Anterior cingulate cortex (tissue), 58 donors: ENCODE measurements at places on chromosomes 7 and 10.

DNA sequence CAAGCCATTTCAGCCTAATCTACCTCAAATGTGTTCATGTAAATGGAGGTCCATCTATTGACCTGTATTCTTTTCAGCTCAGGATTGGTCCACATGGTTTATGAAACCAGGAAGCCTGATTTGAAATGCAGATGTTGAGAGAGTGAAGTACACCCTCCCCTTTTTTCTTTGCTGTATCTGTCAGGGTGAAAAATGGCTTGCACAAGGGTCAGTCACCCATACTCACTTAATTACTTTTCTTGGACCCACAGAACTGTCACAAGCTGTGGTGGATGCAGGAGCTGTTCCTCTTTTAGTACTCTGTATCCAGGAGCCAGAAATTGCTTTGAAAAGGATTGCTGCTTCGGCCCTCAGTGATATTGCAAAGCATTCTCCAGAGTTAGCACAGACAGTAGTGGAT, 41.2 kb downstream of the SPAG6 start:
- no peak for DNase-seq

- no peak for DNase-seq
These were observed 1105.7 kb downstream of the REEP3 start for GRCh38 chr10:64626924-64627323.

GRCh38 chr10:13776861-13777311, 190.1 kb downstream of the PRPF18 start:
- DNase-seq = no peak

GRCh38 chr10:19705250-19705649, 111.0 kb upstream of the PLXDC2 start:
- no peak for DNase-seq

- no peak for DNase-seq
These were observed 278.3 kb downstream of the ELFN1 start for GRCh38 chr7:1948301-1948796.

- no peak for DNase-seq
These were observed 20.6 kb downstream of the AZGP1 start for GRCh38 chr7:99955247-99955646.

- no peak for DNase-seq
These were observed 73.6 kb downstream of the CCSER2 start for GRCh38 chr10:84401854-84402611.

DNA sequence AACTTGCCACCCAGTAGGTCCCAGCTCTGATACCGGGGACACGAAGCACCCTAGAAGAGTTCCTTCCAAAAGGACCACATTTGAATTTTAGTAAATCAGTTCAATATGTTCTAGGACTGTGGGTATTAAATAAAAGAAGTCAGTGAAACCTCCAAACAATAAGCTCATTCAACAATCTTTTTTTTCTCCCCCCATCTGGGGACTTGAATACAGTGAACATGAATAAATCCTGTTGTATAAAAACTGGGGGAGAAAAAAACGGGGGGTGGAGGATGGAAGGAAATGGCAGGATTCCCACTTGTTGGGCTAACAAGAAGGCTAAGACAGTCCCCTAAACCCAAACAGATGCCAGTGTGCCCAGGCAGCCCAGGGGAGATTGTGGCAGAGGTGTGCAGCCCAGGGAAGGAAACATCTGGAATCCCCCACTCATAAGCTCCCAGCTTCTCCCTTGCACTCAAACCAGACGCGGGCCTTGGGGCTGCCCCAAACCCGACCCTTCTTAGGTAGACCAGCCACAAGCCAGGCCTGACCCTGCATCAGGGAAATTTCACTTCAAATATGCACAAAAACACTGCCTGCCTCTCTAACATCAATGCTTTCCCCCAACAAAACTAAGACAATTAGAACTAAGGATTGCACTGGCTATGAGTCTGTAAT, 8.8 kb downstream of the AFAP1L2 start:
- no peak for DNase-seq

- no peak for DNase-seq
These were observed 62.5 kb upstream of the CAPZA2 start for GRCh38 chr7:116799916-116800315.
